ENCODE measurements at places on chromosomes 11 and 22.
A peak's percentile ranks its signal among the peaks of the same experiment; 100 is the strongest.

DNA sequence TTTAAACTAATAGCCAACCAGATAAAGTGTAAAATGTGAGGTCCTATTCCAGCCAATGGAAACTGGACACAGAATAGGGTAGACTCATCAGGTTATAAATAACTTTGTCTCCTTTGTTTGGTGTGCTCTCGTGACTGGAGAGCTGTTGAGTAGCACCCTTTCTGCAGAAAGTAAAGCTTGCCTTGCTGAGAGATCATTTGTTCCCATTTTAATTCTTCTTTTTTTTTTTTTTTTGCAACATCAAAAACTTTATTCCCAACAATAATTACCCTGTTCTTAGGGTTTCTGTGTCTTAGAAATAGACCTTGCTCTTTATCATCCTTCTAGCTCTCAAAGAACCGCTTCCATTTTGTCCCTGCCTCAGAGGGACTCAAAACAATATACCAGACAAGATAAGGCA lies 220.4 kb downstream of the FAM76B start:
- no peak for DNase-seq

- peak; percentile 80 for DNase-seq
Measured at GRCh38 chr11:76919887-76920746, 59.4 kb downstream of the ACER3 start.

GRCh38 chr11:74474316-74474715 lies 7.0 kb upstream of the KCNE3 start:
- no peak for DNase-seq

GRCh38 chr11:61000426-61000825 lies 28.9 kb downstream of the CD6 start:
- DNase-seq = no peak

DNA sequence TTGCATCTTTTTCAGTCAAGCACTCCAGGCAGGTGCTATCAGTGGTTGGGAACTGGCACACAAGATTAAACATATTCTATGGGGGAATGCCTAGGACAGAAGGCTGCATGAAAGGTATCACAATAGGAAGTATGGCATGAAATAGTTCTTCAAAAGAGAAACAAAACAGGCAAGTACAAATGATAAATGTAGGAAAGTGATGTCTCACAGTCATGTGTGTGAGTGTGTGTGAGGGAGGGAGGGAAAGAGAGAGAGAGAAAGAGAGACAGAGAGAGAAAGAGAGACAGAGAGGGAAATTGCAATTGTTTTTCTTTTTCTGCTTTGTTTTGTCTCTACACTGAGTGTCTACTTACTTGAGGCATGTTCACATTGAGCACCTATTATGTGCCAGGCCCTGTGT lies 456.3 kb downstream of the MIAT start:
- DNase-seq = no peak

- no peak for DNase-seq
Measured at GRCh38 chr11:47987781-47988180, 7.4 kb downstream of the PTPRJ start.

- no peak for DNase-seq
Measured at GRCh38 chr11:125182573-125182972, 18.0 kb downstream of the PKNOX2 start.

DNA sequence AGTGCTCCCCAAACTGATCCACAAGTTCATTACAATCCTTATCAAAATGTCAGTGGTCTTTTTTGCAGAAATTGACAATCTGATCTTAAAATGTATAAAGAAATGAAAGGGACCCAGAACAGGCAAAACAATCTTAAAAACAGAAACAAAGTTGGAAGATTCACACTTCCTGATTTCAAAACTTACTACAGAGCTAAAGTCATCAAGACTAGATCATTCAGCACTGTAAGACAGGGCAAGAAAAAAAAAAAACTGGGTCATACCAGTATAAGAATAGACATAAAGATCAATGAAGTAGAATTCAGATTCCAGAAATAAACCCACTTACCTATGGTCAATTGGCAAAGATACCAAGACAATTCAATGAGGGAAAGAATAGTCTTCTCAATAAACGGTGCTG lies 4.5 kb upstream of the STK33 start:
- DNase-seq = no peak

- no peak for DNase-seq
Measured at GRCh38 chr11:117623831-117624271, 173.2 kb downstream of the DSCAML1 start.

GRCh38 chr11:10398525-10398924 lies 56.5 kb upstream of the AMPD3 start:
- no peak for DNase-seq

DNA sequence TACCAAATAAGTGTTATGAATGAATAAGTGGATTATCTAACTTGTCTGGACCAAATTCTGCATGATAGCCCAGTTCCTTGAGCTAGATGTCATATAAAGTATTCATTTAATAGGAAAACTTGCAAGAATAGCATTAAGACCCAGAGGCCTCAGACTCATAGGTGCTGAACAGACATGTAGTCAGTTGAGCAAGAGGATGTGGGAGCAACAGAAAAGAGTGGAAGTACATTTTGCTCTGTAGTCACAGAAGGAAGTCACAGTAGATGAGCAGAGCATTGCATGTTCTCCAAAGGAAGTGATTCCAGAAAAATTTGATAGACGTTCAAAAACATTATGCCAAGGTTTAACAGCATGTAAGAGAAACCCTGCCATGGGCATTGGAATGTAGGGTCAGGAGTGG lies 9.5 kb downstream of the HOATZ start:
- no peak for DNase-seq

DNA sequence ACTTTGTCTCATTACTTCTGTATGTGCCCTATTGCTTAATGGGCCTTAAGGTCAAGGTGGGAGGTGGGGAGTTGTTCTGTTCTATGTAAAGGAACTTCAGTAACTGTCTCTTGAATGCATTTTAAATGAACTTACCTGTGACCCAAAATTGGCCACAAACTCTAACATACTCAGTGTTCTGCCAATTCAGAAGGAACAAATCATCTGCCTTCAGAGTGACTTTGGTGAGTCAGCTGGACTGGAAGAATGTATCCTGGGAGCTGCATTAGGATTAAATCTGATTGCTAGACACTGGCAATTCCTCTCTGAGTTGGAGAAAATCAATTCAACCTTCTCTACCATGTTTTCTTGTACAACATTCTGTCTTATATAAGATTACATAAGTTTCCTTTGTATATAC lies 1104.8 kb downstream of the DLG2 start:
- DNase-seq = peak; percentile 19

GRCh38 chr11:130999992-131000770 lies 83.9 kb upstream of the SNX19 start:
- peak; percentile 89 for DNase-seq

- DNase-seq = peak; percentile 95
Measured at GRCh38 chr11:128582496-128583366, 4.6 kb downstream of the ETS1 start.

- no peak for DNase-seq
Measured at GRCh38 chr11:48106166-48106565, 110.4 kb upstream of the OR4B1 start.

DNA sequence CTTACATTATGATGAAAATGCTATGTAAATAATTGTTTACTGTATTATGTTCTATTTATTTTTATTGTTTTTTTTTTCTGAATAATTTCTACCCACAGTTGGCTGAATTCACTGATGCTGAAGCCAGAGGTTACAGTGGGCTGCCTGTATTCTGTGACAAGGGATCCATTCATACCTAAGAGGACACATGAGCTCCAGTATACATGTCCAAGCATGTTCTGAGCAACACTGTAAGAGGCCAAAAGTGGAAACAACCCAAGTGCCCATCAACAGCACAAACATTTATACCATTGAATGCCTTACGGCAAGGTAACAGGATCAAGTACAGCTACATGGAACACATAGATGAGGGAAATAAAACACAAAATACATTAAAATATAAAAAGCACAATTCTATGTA lies 1.4 kb upstream of the SRSF8 start:
- DNase-seq = no peak

GRCh38 chr22:37929390-37929789 lies 23.3 kb downstream of the MICALL1 start:
- no peak for DNase-seq

DNA sequence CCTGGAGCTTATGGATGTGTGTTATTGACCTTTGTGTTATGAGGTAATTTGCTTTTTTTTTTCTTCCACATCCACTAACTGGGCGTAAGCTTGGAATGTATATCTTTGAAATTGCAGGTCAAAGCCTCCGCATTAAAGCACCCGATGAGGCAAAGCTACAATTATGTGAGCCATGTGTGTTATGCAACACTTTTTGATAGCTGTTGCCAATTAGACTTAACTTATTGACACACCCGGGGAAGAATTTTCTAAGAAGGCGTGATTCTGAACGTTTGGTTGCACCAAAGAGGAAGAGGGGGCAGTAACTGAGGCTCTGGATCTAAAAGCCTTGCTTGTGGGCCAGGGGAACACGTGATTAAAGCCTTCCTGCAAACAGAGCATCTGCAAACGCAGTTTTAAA lies 610 bp upstream of the TEX12 start:
- DNase-seq = no peak

GRCh38 chr11:29336727-29337575 lies 679.9 kb downstream of the KCNA4 start:
- peak; percentile 40 for DNase-seq

GRCh38 chr22:17637490-17638181 lies 921 bp upstream of the BCL2L13 start:
- no peak for DNase-seq

- DNase-seq = no peak
Measured at GRCh38 chr11:63791495-63792167, 21.6 kb upstream of the SPINDOC start.

DNA sequence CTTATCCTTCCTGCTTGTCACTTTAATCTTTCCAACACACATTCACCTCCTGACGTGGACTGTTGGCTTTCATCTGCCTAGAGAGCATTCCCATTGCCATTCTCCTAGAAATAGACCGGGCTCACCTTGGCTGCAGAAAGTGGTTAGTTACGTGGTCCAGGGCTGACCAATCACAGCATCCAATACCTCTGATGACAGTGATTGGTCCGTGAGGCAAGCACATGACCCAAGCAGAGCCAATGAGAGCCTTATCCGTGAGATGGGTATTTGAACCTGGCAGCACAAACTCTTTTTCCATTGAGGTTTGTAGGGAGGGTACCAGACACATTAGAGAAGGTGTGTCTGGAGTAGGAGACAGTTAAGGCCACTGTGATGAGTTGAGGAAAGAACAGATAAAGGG lies 85.8 kb downstream of the MIAT start:
- DNase-seq = no peak

DNA sequence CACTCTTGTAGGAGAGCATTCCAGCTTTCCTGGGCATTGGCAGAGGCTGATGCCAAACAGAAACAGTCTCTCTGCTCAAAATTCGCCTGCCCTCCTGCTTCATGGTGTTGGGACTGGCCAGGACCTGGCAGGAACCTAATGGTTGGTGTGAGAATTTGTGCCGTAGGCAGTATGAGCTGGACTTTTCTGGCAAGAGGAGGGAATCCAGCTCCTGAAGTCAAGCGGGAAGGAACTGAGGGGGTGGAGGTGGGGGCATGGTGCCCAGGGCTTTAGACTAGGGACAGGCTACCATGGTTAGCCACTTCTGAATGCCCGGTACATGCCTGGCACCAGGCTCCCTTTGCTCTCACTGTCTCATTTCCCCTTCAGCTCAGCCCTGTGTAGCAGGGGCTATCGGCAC lies 6.9 kb upstream of the TOMM22 start:
- DNase-seq = no peak

DNA sequence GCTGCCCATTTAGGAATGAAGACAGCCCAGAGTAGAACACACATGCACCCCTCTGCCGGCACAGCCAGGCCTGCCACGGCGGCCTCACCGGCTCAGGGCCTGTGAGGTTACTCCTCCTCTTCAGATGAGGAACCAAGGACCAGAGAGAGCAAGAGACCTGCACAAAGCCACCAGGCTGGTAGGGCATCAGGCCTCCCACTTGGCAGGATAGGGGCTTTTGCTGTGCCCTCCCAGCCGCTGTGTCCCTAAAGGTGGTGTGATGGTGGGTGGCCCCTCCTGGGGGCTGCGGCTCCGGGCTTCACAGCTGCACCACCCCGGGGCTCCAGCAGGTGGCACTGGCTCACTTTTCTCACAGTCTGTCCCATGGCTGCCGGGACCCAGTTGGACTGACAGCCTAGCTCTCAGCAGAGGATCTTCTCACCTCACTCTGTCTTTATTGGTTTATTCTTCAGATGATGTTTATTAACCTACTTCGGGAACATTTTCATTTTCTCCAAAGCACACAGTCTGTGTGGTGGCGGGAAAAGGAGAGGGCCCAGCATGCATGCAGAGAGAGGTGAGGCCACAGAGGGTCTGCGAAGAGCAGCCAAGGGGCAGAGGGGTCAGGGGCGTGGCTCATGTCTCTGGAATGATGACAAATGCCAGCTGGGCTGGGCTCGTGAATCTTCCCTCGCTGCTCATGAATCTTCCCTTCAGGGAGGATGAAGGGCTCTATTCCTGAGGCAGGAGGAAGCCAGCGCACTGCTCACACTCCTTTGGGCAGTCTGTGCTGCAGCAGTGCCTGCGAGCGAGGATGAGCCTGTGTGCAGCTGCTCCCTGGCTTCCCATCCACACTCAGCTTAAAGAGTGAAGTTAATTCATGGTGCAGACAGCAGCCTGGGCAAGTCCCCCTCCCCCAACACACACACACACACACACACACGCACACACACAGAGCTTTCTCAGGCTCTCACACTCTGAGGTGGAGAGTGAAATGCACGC lies 101.1 kb upstream of the PITPNB start:
- DNase-seq = peak; percentile 37

DNA sequence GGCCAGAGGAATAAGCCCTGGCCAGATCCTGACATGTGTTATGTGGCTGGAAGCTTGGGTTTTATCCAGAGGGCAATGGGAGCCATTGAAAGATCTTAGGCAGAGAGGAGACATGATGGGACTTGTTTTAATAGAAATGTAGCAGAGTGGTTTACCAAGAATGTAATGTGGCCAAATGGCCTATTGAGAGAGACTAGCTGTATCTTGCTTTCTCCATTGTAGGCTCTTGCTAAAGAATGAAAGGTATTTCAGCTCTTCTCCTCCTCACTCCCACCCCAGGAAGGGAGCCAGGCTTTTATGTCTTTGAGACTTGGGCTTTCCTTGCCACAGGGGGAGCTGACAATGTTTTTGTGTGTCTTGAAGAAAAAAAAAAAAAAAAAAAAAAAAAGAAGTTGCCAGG lies 82.3 kb downstream of the TRIM29 start:
- DNase-seq = peak; percentile 3

- no peak for DNase-seq
Measured at GRCh38 chr11:68351450-68352275, 39.3 kb downstream of the LRP5 start.

DNA sequence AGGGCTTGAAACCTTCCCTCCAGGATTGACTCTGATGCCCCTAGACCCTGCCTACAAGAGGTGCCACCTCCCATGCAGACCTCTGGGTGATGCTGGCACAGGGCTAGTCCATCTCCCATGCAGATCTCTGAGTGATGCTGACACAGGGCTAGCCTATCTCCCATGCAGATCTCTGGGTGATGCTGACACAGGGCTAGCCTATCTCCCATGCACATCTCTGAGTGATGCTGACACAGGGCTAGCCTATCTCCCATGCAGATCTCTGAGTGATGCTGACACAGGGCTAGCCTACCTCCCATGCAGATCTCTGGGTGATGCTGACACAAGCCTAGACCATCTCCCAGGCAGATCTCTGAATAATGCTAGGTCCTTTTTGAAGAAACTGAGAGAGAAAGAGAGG lies 321.7 kb downstream of the NTM start:
- no peak for DNase-seq

- peak; percentile 65 for DNase-seq
Measured at GRCh38 chr11:210122-210802, 2.8 kb downstream of the RIC8A start.

GRCh38 chr22:47748271-47748670 lies 985.8 kb downstream of the TBC1D22A start:
- DNase-seq = no peak

Data from astrocyte of the spinal cord (primary cell).